ENCODE measurements at places on chromosomes 12 and 14.

DNA sequence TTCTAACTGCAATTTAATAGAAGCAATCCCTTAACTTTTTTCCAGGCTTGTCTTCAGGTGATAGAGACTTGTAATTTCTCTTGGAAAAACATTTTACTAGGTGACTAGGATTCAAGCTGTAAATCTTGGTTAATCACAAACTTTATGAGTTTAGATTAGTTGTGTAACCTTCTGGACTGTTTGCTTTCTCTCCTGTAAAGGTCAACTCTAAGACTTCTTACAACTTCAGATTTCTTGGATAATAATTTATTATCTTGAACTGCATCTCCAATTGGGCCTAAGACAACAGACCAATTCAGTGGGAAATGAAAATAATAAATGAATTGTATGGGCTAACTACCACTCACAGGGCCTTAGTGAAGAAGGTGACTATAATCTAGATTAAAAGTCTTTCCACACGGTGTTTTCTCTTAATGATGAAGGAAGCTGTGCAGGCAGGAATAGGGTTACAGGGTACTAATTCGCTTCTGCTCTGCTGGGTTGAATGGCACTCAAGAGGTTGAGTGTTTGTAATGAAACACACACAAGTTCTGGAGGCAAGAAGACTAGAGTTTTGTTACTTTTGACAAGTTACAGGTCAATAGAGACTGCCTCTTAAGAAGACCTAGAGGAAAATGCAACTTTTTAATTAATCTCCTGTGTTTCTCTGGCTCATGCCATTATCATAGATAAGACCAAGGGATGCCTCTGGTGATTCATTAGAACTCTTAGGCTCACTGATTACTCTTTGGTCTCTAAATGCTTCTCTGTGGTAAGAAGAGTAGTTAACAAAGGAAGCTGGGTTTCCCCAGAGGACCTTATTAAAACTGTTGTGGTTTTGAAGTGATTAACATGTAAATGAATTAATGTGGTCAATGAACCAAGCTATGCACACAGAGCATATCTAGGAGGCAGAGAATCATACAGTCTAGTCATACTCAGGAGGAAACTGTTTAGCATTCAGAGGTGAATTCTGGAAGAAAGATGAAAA is 30.0 kb upstream of the OR4E1 start:
- DNase-seq, result no peak

DNA sequence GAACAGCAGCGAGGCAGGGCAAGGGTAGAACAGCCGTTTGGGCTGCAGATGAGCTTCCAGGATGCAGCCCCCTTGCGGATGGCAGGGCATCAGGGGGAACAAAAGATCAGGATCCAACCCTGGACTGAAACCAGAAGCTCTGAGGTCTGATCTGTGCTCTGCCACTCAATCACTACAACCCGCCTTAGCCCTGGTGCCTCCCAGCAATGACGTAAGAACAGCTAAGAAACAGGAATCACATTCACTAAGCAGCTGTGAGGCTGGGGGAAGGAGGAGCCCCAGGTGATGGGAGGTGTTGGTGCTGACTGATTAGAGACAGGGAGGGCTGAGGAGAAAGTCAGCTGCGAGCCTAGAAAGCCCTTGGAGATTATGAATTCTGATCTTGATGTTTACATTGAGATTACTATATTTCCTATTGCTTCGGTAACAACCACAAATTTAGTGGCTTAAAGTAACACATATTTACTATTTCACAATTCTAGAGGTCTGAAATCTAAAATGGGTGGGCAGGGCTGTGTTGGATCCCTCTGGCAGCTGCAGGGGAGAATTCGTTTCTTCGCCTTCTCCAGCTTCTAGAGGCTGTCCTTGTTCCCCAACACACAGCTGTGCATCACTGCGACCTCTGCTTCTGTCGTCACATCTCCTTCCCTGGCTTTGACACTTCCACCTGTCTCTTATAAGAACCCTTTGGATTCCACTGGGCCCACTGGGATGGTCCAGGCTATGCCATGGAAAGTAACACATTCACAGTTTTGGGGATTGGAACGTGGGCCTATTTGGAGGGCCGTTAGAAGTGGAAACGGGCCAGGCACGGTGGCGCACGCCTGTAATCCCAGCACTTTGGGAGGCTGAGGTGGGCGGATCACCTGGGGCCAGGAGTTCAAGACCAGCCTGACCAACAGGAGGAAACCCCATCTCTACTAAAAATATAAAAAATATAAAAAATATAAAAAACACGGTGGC is 6.1 kb upstream of the CD9 start:
- DNase-seq, result peak; percentile 72

GRCh38 chr12:14239350-14239934 is 126.0 kb upstream of the ATF7IP start:
- DNase-seq, result peak; percentile 97

- DNase-seq, result no peak
Measured at GRCh38 chr14:63896278-63896720, 43.5 kb downstream of the SYNE2 start.

GRCh38 chr12:50099302-50100008 is 4.4 kb upstream of the GPD1 start:
- no peak for DNase-seq

- peak; percentile 21 for DNase-seq
Measured at GRCh38 chr12:103877934-103878510, 37.0 kb upstream of the NT5DC3 start.

- DNase-seq, result no peak
Measured at GRCh38 chr12:93748672-93749383, 71.7 kb downstream of the CRADD start.

Measured in MV-4-11 (cell line).